ENCODE measurements at places on chromosomes 3 and 15.

DNA sequence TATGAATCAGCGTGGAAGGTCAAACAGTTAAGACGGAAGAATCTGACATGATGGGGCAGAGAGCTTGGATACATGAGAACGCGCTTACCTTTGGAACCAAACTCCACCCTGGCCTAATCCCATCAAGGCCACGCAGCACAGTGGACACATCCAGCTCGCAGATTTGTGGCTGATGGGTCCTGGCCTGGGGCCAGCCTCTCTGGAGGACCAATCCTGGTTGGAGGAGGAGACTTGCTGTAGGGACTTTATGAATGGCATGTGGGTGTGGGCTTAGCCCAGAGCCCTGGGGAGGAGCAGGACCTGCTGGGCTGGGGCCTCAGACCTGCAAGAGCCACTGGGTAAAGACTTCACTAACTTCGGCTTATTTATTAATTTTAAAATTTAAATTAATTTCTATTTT, 73.4 kb upstream of the ANKRD34C start:
- no peak for DNase-seq

DNA sequence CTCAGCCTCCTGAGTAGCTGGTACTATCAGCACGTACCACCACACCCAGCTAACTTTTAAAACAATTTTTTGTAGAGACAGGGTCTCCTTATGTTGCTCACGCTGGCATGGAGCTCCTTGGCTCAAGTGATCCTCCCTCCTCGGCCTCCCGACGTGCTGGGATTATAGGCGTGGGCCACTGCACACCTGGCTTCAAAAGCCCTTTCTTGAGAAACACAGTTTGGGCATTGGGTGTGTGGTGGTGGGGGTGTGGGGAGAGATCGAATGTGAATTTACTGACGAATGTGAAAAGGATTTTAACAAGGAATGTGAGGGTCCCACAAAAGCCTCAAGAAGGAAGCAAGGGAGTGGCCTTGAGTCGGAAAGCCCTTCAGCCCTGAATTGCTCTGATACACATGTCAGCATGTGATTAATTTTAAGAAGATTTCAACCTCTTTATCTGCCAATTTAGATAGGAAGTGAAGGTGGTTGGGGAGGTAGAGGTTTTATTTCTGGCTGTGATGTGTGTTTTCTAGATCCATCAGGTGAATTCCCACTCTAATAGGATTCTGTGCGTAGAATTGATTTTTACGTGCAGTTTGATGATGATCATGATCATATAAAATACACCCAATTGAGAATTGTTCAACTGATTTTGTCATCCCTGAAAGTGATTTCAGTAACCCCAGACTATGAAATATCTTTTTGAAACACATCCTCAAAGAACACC, 1.1 kb downstream of the CCR4 start:
- no peak for DNase-seq

- DNase-seq, result no peak
Measured at GRCh38 chr3:8739757-8740504, 6.3 kb downstream of the CAV3 start.

DNA sequence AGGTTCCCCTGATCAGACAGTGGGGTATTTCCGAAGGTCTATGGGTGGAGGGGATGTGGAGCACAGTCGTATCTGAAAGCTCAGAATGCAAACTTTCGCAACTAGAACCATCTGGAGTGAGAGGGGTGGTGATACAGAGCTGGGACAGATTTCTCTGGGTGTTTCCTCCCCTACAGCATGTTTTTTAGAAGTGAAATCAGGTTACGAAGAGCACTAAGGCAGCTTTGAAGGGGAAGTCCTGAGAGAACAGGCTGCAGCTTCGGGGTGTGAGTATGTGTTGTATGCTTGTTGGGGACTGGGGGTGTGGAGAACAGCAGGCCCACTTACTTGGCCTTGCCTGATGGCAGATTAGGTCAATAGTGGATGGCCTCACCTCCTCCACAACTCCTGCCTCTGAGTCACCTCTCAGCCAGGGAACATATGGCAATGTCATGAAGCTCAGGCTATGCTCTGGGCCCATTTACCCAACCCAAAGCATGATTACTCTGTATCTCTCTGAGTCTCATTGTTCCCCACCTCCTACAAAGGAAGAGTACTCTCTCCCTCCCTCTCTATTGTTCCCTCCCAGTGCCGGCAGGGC, 107.2 kb upstream of the RASGRP1 start:
- DNase-seq, result peak; percentile 90

DNA sequence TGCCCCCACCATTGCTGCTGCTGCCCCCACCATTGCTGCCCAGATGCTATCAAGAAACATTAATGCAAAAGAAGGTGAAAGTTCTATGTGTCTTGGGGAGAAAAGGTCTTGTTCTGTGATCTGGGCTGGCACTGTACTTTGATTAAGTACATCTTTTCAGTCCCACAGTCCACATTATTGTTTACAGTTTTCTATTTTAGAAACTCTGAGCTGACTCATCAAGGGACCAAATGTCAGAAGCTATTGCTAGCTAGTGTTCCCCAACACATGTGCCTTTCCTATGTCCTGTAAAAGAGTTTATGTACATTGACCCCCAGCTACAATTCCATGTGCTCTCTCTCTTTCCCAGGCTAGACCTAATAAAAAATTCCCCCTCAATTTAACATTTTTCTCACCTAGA, 264.7 kb upstream of the NECTIN3 start:
- DNase-seq, result no peak

DNA sequence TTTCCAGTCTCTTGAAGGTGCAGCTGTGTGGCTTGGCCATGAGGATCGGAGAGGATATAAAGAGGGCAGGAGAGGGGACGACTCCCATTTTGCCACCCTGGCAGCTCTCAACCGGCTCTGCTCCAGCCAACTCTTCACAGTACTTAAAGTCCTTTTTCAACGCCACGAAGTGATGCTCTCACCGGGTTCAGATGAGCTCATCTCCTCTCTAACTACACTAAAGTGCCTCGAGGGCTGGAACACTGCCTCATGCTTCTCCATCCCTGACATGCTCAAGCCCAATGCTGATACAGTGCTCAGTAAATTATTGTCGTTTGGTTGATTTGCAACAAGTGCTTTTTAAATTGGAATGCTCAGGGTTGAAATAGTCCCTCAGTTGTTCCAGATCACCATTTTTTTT, 97.8 kb downstream of the GTPBP8 start:
- no peak for DNase-seq

- DNase-seq, result no peak
Measured at GRCh38 chr3:27878014-27878383, 155.9 kb upstream of the EOMES start.

- DNase-seq, result peak; percentile 83
Measured at GRCh38 chr3:8110966-8111798, 390.4 kb upstream of the LMCD1 start.

DNA sequence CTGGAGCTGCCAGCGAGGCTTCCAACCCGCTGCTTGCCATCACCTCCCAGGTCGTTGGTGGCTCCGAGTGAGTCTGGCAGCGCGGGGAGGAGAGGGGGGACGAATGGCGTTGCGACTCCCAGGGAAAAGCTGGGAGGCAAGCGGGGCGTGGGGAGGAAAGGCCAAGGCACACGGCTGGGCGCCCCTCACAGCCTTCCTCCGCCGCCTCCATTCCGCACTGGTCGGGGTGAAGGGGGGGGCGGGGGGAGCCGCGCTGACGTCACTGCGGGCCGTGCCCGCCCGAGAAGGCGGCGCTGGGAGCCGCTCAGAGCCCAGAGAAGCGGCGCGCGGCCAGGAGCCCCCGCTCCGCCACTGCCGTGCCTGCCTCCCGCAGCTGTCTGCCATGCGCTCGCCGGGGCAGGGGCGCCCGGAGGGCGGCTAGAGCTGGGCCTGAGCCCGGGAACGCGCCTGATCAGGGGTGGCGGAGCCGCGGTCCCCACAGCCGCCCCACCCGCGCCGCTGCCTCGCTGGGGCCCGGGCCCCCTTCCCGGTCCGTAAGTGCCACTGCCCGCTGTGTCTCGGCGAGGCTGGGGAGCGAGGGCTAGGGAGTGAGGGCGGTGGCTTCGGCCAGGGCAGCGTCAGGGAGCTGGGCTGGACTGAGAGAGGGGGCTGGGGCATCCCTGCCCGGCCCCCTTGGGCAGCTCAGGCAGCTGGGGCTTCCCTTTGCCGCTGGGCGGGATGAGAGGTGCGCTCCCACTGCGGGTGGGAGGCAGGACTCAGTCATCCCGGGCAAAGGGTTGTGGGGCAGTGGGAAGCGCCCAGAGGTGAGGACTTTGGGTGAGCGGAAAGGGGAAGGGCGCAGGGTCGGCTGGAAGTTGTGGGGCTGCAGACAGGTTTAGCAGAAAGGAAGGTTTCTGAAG, 27.8 kb upstream of the POLG start:
- no peak for DNase-seq

DNA sequence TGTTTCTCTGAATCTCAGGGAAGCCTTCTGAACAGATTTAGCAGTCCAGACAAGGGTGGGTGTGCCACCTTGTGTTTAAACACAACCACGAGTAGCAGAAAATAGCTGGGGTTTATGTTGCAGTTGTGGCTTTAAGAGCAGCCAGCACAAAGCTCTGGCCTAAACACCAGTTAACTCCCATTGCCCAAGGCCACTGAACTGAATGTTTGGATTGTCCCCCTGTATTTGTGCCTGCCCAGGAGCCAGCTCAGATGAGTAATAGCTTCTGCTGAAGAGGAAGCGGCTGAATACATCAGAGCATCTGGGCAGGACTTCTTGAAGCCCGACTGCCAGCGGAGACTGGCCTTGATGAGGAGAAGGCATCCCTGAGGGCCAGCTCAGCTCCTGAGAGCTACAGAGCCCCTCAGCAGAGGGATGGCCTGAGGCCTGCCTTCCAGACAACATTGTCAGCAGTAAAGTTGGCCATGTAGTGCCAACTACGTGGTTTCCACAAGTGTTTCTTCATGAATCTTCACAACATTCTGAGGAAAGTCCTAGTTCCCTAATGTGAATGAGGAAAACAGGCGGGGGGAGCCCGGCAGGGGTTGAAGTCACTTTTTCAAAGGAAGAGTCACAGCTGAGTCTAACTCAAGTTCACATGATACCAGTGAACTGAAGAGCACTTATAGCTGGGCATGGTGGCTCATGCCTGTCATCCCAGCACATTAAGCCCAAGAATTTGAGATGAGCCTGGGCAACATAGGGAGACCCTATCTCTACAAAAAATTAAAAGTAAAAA, 65.8 kb upstream of the ZBTB38 start:
- peak; percentile 87 for DNase-seq

DNA sequence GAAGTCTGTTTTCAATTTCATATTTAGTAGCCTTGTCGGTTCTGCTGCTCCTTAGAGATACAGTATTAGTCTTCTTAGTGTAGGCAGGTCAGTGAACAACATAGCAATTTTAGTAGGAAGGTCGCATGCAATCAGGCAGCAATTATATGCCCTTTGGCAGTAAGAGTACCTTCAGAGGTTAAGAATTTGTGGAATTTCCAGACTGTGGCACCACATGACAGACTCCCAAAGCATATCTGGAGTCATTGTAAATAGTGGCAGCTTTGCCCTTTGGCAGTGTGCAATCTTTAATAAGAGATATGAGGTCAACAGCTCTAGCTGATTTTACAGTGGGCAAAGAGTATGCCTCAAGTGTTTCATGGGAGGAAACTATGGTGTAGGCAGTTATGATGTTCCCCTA, 1532.5 kb upstream of the CADM2 start:
- DNase-seq, result no peak

GRCh38 chr3:16124636-16125035, 49.8 kb upstream of the GALNT15 start:
- no peak for DNase-seq

DNA sequence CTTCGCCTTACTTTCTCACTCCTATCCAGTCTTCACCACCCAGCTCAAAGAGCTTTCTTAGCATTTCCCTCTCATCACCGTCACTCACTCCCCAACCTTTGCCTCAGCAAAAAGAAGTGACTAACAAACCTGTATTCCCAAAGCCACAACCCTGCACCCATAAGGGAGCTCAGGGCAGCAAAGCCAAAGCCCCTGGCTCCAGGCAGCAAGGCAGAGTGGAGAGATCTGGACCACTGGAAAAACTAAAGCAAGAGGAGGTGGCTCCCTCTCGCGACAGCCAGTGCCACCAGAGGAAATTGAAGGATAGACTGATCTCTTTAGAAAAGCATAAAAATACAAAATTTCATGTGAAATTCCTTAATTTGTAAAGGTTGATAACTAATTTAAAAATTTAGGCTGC, 25.1 kb upstream of the CDCP1 start:
- no peak for DNase-seq

GRCh38 chr3:32919920-32920319, 31.5 kb upstream of the CCR4 start:
- DNase-seq, result no peak

DNA sequence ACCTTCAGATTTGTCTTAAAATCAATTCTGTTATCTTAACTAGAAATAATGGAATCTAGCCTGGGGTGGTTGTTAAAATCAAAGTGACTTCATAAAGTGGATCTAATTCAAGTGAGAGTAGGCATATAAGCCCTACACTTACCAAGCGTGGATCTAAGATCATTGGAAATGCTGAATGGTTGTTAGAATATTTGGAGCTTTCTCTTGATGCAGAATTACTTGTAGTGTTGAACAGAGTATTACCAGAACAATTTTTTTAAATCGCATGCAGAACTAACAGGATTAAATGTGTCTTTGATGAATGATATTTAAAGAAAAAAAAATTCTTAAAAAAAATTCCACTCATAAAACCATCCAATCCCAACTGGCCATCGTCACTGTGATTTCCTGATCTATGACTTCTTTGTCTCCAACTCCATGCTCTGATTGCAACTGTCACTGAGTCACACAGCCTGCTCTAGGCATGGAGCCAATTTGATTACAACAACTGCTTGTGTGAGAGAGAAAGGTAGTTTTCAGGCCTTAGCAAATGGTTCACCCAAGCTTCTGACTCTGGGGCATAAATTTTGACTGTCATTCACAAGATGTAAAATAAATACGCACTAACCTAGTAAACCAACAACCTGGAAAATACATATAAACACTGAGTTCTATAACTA, 25.9 kb upstream of the SPRED1 start:
- peak; percentile 73 for DNase-seq

- no peak for DNase-seq
Measured at GRCh38 chr3:25426408-25426807, 1.7 kb upstream of the RARB start.

- no peak for DNase-seq
Measured at GRCh38 chr15:68488290-68488689, 56.3 kb upstream of the ITGA11 start.

DNA sequence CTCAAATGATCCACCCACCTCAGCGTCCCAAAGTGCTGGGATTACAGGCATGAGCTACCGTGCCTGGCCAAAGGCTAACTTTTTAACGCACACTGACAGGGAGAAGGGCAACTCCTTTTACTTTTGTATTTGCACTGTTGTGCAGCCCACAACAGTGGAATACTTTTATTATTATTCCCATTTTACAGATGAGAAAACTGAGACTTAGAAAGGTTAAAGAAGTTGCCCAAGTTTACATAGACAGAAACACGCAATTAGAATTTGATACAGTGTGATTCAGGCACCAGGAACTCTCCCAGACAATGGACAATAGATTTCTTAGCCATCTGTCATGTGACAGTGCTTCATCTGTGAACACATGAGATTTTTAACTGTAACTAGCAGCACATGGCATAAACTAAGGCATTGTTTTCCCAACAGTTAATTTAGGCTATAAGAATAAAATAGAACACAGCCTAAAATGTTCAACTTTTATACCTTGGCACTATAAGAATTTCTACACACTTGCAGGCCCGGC, 18.8 kb downstream of the STAG1 start:
- no peak for DNase-seq

DNA sequence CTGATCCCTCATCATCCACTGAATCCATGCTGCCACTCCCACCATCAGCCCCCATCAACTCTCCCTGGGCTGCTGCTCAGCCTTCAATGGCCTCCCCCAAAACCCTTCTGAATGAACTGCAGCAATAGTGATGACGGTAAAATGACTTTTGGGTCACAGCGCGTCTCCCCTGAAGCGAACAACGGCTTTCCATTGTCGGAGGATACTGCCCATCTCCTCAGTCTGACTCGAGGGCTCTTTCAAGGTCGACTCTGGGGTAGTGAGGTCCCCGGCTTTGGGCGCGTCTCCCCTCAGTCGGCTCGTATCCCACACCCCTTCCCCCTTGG, 57.2 kb upstream of the ZBTB38 start:
- no peak for DNase-seq
